ENCODE measurements at places on chromosomes 1 and 21.

GRCh38 chr1:178726087-178726517 is 1.1 kb downstream of the RALGPS2 start:
- peak; percentile 17 for DNase-seq

GRCh38 chr1:10767282-10767681 is 29.2 kb downstream of the CASZ1 start:
- no peak for DNase-seq

- no peak for DNase-seq
These were observed 5.5 kb upstream of the PTP4A2 start for GRCh38 chr1:31943546-31944184.

DNA sequence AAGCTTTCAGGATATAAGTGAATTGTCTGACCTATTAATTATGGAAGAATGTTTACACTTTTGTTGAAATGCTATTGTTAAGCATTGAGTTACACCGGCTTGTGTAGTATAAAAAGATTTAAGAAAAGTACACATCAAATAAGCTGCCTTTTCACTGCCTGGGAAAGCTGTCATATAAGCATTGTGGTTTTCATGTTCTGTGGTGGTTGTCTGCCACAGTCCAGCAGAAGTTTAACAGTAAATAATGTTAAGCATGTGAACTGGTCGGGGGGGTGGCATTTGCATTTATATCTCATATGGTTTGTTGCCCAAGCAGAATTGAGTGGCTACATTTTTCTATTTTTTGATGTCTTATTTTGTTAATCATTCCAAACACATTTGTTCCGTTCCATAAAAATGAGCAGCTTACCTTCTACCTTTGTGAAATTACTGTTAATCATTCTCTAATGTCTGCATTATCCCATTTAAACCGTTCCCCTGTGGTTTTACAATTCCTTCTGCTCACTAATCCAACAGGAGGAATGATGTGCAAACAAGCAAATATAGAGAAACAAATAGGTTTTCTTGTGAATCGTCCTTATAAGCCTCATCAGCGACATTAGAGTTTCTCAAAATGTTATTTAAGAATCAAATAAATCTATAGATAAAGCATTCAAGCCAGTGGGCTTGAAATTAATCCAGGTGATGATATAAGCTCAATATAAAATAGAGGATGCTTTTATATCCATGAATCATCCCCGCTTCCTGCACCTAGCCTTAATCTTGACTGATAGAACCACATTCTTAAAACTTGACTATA is 160.8 kb upstream of the SAMSN1 start:
- no peak for DNase-seq

DNA sequence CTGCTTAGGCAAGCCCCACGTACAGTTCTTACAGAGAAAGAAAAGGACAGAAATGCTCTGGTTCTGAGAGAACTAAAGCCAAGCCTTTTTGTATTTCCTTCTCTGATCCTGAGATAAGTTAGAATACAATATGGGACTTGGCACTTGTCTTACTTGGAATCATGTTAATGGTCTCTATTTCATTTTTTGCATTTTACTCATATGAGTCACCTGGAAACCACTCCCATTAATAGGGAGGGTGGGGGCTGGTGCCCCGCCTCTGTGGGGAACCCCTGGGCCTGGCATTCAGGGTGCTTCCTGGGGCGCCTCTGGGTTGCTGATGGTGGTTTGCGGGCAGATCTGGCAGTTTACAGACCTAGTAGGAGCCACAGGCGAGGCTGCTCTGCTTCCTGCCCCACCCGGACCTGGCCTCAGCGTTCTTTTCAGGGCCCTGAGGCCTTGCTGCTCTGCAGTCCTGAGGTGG is 26.7 kb downstream of the TSPAN2 start:
- peak; percentile 83 for DNase-seq

GRCh38 chr21:41715649-41716281 is 51.1 kb downstream of the RIPK4 start:
- no peak for DNase-seq

Measured in stimulated activated CD8-positive, alpha-beta memory T cell treated with anti-CD3 and anti-CD28 coated beads, Interleukin-7, amount 100 ng/mL, for 1 hour (primary cell).